ENCODE measurements at places on chromosomes 6 and 20. TPM values are rescaled to one million over a fixed set of nuclear protein-coding genes. Genes with fewer than 3 reads are reported as not detected.

Gene SRPK1
- 46.6 TPM for total RNA-seq

DNA sequence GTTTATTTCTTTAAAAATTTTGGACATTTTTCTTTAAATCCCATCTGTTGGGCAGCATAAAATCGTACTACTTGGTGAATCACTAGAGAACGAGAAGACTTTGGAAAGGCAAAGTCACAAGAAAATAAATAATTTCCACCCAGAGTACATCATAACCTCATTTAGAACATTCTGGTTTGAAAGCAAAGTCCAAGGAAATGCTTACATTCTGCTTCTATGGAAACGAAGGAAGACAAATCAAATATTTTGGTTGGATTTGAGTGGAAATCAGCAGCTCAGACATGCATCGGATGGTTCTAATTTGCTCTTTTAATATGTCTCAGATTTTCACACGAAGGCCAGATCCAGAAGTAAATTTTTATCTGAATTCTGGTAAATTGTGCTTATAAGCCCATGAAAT is 60.7 kb upstream of the LTV1 start:
- no peak for DNase-seq

- DNase-seq = peak; percentile 19
Measured at GRCh38 chr20:33079259-33079658, at the start of gene BPIFB4. TSS of gene BPIFB4 (plus strand) at chr20:33079643. CDS start at chr20:33081527, 1,884 bp downstream.

DNA sequence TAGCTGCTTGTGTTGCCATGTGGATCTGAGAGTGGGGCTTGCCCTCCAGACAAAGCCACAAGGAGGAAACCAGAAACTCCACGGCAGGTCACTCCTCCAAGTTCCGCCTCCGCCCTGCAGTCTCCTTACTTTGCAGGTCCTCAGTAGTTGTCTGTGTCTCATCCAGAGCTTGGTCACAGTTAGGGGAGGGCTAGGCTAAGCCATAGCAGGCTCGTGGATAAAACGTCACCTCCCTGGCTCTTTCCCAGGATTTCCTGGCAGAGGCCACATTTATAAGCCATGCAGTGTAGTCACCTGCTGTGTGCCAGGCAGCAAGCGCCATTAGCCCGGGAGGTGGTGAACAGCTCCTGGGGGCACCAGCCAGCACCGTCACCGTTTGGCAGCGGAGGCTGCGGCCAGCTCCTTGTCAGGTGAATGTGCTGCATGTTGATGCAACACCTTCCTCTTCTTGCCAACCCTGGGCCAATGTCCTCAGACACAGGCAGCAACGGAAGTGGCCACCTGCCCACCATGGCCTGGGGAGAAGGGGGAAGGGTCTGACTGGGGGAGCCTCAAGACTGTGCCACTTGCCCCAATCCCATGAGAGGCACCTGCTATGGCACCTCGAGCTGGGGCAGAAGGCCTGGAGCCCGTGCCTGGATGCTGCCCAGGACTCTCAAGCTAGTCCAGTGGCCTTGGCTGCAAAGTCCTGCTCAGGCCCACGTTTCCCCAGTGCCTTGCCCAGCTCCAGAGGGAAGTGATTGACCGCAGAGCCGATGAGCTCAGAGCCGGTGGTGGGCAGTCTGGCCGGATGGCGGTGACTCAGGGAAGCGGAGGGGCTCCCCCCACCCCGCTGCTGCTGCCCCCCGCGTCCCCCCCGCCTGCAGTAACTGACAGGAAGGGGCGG is 39.0 kb upstream of the SLCO4A1 start:
- peak; percentile 98 for DNase-seq

DNA sequence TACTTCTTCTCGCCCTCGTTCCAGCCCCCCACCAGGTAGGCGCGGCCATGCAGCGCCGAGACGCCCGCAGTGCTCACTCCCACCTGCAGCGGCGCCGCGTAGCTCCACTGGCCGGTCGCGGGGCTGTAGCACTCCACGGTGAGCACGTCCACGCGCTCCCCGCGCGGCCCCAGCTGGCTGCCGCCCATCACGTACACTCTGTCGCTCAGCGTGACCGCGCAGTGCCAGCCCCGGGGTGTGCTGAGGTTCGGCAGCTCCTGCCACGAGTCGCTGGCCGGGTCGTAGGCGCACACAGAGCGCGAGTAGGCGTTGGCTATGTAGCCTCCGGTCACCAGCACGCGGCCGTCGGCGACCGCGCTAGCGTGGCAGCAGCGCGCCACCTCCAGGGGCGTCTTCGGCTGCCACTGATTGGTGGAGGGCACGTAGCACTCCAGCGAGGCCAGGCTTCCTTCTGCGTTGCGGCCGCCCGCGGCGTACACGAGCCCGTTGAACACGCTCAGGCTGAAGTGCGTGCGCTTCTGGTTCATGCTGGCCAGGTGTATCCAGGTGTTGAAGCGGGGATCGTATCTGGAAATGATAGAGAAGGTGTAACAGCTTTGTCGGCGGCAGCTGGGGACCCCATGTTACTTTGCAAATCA is 13.7 kb downstream of the KLHL31 start:
- DNase-seq = peak; percentile 47

- DNase-seq = no peak
Measured at GRCh38 chr20:52405417-52405816, 213.8 kb upstream of the ZFP64 start.

Measured in MG63 (cell line).